Hepatocyte (in vitro differentiated cells): ENCODE measurements at places on chromosomes 4 and X. TPM values are rescaled to one million over a fixed set of nuclear protein-coding genes. Genes with fewer than 3 reads are reported as not detected.

Gene STAP1
- not detected in 2 replicates for total RNA-seq

Gene PRDX4
- 601 and 649 TPM in 2 replicates for total RNA-seq

Gene CWH43
- total RNA-seq, result not detected in 2 replicates

Gene SMIM10
- 3.2 and 4.4 TPM in 2 replicates for total RNA-seq

Gene TEX13B
- total RNA-seq, result not detected in 2 replicates

Gene APELA
- total RNA-seq, result 1.5 and 1.6 TPM in 2 replicates

Gene KLHL34
- not detected in 2 replicates for total RNA-seq

Gene SRD5A3
- total RNA-seq, result 32.4 and 37.5 TPM in 2 replicates

Gene NEUROG2
- total RNA-seq, result 0.20 TPM in 1 of 2 replicates, not detected in the other

Gene RAI2
- total RNA-seq, result 2.2 and 4.5 TPM in 2 replicates

Gene ARHGAP36
- total RNA-seq, result not detected in 2 replicates

Gene SPANXC
- total RNA-seq, result not detected in 2 replicates

Gene DCX
- total RNA-seq, result 1.0 and 1.2 TPM in 2 replicates

- DNase-seq, result no peak
These were observed 81.2 kb downstream of the SPCS3 start for GRCh38 chr4:176400816-176401461.

- peak; percentile 6 for DNase-seq
These were observed 654.6 kb downstream of the IL1RAPL1 start for GRCh38 chrX:29241809-29242208.

DNA sequence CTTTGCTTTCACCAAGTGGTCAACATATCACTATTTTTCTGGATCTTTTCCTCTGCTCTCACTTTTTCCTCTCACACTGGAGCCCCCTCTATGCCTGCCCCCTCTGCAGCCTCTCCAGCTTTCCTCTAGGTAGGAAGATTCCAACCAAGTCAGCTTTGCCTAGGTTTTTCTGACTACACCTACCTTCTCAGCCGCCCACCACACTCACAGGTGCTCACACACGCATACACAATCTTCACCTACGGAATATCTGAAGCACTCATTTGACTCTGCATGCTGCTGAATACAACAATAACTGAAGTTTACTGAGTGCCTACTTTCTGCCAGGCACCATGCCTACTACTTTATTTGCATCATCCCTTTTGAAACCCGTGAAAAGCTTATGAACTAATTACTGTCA, 328.0 kb downstream of the PPP3CA start:
- DNase-seq, result no peak

DNA sequence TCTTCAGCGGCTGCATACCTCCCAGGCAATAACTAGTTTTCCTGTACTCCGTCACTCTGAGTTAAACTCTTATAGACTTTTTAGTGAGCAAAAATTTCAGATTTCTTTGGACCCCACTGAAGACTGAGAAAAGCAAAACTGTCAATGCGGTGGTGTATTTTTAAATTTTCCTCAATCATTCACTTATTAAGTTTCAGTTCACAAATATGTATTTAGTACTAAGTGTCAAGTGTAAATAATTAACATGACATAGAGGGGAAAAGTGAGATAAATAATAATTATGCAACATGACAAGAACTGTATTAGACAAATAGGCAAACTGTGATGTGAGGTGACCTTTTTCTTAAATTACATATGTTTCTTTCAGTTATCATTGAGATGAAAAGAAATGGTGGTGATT, 124.4 kb downstream of the NAF1 start:
- no peak for DNase-seq

- no peak for DNase-seq
These were observed 835 bp upstream of the NFKB1 start for GRCh38 chr4:102500352-102500695.

GRCh38 chrX:85506871-85507270, 127.4 kb upstream of the POF1B start:
- DNase-seq, result no peak

DNA sequence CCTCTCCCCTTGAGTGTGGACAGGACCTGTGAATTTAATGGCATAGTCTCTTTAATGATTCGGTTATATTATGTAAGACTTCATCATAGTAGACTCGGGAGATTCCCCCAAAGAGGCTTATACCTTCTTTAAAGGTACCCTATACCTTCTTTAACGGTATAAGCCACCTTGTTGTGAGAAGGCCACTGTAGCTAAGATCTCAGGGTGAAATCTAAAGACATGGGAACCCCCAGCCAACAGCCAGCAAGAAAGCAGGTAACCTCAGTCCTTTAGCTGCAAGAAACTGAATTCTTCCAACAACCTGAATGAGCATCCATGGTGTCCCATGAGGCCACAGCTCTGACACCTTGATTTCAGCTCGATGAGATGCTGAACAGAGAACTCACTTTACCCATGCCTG, 931 bp downstream of the DDX60 start:
- no peak for DNase-seq

DNA sequence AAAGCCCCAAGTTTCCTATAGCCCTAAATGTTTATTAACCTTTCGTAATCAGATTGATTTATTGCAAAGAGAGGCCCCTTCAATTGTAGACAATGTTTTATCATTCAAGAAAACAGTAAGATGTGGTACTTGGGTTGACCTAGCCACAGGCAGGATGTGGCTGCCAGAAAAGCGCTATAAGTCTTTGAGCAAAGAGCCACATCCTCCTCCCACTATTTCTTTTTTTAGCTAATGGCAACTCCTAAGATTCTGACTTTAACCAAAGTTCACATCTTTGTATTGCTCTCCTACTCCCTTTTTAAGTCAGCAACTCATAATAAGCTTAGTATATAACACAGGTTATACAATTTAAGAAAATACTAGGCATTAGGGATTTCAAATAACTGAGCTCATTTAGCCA, 70.7 kb upstream of the PPP3CA start:
- no peak for DNase-seq

- DNase-seq, result peak; percentile 35
These were observed 11.0 kb upstream of the DUSP9 start for GRCh38 chrX:153635788-153636668.

- no peak for DNase-seq
These were observed 8.1 kb downstream of the SSR4 start for GRCh38 chrX:153802513-153803045.

DNA sequence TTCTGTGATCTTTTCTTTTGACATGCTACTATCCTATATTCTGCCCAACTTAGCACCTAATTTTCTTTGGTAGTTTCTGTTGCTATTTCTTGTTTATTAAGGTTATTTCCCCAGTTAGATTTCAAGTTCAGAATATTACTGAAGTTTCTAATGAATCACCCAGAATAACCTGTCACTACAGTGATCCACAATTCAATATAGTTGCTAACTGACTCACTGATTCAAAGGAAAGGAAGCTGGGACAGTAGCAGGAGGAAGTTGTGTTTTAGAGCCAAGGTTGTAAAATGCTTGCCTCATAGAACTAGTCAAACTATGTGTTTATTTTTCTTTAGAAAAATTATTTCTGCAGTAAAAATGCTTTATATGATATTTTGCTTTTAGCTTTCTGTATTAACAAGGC, 37.4 kb downstream of the PAK3 start:
- DNase-seq, result no peak

DNA sequence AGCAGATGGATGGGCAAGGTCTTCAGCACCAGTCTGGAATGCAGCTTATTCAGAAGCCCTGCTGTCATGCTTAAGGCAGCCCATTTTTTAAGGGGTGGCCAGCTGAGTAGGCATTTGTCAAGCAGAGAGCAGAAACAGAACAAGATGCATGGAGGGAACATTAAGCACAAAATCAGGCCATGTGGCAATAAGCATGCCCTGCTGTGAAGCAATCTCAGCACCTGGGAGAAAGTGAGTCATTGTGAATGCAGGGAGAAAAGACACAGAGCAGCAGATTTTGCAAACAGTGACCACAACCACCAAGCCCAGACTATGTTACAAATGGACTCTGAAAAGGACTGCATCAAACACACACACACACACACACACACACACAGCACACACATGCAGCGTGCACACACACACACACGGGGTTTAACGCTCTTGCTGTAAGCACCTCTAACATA, 94.1 kb upstream of the GALNT7 start:
- DNase-seq, result peak; percentile 68

GRCh38 chrX:13698432-13698831, 9.5 kb downstream of the RAB9A start:
- no peak for DNase-seq

DNA sequence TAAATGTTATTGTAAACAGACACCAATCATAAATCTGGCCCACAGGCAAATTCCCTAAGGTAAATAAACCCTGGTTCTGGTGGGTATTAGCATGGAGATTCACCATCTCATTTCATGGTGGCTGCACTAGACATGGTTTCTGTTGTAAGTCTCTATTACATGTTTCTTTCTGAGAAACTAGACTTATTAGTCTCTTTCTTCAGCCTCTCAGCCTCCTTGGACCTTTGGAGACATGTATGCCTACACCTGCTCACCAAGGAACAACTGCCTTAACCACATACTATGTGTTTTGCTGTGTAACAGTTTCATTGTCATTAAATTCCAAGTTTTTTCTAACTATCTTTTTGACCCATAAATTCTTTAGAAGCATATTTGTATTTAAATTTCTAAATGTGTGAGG, 13.1 kb downstream of the DDIT4L start:
- no peak for DNase-seq

DNA sequence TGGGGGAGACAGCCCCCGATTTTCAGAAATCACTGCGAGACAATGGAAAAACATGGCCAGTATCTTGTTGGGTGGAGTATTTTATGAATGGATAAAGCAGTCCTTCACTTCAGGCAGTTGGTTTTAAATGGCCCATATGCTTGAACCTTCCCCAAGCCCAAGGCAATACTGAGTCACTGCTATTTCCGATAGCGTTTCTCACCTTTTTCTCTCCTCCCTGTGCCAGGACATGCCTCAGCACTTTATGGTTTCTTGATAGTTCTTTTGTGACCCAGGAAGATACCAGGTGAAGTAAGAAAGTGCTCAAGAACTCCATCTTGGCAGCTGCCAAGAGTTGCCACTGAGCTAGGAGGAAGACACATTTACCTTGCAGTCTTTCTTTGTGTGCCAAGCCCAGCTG, 26.8 kb upstream of the ESX1 start:
- no peak for DNase-seq

DNA sequence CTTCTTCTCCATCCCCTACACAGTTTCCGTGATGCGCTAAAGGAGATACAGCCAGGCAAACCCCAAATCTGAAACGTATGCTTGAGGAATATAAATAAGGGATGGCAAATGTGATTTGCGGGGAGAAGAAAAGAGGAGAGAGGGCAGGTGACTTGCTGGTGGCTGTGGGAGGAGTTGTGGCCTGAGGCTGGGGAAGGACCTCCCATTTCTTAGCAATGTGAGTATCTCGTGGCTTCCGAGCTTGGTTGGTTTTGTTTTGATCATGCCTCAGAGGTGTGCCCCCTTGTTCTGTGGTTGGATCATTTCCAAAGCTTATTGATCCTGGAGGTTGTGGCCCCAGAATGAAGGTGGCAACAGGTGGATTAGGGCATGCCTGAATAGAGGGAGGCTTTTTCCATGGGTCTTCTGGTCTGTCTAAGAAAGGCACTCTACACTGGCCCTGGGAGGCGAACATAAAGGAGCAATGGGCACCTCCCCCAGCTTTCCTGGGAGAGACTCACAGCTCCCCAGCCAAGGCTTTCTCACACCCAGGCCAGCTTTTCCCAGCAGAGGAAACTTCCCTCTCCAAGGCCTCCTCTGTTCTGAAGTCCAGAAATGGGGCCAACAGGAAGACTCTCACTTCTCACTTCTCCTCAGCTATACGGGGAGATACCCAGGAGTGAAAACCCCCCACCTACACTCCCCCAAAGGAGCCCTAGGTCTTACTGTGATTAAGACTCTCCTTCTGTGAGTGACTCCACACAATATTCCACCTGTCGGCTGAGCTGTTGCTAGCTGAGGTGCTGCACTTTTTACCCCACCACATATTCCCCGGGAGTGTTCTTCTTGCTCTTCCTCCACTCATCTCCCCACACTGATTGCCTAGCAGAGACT, 40.0 kb downstream of the C4orf51 start:
- DNase-seq, result no peak

DNA sequence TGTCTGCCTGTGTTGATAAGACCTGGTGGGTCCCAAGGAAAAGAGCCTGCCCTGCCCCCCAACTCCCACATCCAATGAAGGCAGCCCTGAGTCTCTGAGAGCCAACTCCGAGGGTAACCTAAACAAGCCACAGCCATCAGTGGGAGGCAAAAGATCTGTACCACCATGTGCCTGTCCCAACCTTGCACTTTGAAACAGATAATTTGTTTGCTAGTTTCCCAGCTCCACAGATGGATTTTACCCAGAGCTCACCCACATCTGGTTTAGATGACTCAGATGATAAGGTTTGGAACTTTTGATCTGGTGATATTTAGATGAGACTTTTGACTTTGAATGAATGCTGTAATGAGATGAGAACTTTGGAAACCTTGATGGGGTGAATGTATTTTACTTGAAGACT, 246.0 kb upstream of the PSAPL1 start:
- no peak for DNase-seq
